ENCODE measurements at places on chromosomes 3 and 15.

GRCh38 chr3:106239195-106239697 lies 370.4 kb upstream of the CBLB start:
- no peak for DNase-seq

GRCh38 chr15:52464478-52464877 lies 64.2 kb downstream of the MYO5A start:
- no peak for DNase-seq

DNA sequence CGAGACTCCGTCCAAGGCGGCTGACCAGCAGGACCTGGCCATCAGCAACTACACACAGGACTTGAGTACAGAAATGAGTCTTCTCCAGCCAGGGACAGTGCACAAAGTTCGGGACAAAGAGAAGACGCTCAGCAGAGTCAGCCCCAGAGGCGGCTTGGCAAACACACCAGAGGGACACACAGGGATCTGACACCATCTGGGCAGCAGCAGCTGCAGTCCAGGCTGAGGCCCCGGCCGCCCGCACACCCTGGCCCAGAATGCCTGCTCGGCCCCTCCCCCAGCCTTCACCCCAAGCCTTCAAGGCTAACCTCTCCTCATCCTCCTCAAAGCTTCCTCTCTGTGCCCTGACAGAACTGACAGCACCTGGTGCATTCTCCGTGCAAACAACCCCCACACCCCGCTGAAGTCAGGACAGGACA lies 61.1 kb downstream of the XXYLT1 start:
- DNase-seq = no peak

- peak; percentile 5 for DNase-seq
Measured at GRCh38 chr15:89335298-89336041, 846 bp upstream of the POLG start.

- no peak for DNase-seq
Measured at GRCh38 chr3:51968170-51968775, 1.0 kb upstream of the PCBP4 start.

- DNase-seq = no peak
Measured at GRCh38 chr15:65248511-65249255, 37.4 kb upstream of the CILP start.

GRCh38 chr3:181076558-181076957 lies 87.0 kb upstream of the DNAJC19 start:
- no peak for DNase-seq

DNA sequence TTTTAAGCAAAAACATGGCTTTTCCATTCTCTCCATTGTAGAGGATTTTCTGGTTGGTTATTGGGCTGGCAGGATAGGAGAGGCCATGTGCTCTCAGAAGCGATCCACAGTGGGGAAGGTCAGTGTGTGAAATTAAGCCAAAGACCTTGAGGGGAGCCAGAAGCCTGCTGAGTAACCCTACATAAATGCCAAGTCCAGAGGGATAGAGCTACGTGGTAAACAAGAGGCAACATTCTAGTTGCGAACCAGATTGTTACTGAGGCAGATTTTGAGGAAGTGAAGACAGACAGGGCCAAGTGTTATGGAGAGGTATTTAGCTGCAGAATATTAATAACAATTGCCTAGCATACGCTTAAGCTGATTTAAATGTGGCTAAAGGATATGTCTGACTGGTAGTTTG lies 592.8 kb upstream of the GBE1 start:
- DNase-seq = no peak

- no peak for DNase-seq
Measured at GRCh38 chr15:76209942-76210341, 101.3 kb downstream of the ETFA start.

DNA sequence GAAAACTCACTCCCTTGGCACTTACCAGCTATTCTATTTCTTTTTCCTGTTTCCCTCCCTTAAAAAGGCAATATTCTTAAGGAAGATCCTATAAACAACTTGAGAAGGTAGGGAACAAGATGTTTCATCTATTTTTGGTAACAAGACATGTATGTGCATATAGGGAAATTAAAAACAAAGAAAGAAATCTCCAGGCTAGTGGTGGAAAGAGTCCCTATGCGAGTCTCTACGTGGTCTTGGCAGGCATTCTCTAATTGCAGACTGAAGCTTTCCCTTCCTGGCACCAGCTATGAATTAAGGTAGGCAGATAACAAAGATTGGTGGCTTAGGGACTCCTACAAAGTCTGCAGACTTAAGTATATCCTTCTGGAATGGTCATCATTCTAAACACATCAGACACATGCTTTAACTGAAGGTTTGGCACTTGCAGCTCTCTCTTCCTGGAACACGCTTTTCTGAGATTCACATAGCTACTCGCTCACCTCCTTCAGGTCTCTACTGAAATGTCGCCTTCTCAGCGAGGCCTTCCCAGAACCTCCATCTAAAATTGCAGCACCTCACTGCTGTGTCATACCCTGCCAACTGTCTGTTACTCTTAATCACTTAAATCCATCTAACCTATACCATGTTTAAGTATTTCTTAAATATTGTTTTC lies 336.0 kb downstream of the VGLL3 start:
- no peak for DNase-seq

DNA sequence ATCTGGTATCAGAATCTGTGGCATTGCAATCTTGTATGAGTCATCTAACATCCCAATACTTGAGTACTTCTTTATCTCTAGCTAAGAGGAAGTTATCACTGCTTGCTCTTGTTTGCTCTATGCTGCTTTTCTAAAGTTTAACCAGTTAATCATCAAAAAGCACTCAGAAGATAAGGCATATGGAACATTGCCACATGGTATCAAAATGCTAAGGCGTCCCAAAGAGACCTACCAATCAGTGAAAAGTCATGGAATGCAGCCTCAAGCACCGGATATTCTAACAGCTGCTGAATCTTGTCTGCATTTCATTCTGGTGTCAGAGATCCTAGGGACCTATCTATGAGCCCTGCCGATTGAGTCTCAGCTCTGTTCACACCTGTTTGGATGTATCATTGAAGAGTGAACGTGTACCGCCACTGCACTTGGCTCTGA lies 192.8 kb downstream of the ARPP21 start:
- DNase-seq = no peak

GRCh38 chr3:9247361-9247940 lies 2.0 kb downstream of the SRGAP3 start:
- no peak for DNase-seq

GRCh38 chr3:16370872-16371740 lies 106.1 kb downstream of the OXNAD1 start:
- no peak for DNase-seq

DNA sequence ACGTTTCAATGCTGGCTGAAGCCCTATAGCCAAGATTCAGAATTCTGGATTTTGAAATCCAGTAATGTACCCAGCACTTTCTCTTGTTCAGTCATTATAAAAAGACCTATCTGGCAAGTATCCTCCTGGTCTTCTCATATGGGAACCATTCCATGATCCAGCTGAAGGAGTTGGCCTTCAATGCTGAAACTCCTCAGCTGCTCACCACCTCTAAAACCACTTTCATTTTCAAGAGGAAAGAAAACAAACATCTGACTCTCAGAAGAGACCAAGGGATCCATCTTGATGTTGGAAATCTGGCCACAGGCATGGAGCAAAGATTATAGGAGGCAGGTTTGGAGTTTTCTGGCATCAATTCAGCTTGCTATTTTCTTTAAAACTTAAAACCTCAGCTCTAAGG lies 235.4 kb downstream of the FMN1 start:
- no peak for DNase-seq

DNA sequence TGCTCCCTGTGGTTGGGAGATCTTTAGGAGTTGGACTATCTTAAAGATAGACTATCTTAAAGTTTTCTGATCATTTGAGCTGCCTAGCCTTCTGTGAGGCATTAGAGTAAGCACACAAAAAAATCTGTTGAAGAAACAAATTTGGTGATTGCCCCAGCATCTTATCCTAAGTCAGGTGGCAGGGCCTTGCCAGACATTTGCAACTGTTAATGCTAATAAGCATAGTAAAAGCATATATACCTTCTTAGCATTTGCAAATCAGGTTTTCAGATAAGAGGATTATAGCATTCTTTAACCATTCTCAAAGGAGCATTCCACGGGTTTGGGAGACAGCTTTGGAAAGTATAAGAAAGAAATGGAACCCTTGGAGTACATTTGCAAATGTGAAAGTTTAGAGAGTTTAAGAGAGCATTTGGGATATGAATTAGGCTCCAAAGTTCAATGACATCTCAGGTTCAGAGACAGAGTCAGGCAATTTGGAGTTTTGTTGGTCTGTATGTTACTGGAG lies 61.0 kb downstream of the SEMA6D start:
- DNase-seq = no peak

- no peak for DNase-seq
Measured at GRCh38 chr3:99624496-99625236, 13.7 kb upstream of the COL8A1 start.
